H4 (cell line): ENCODE measurements at places on chromosomes 3 and 15. TPM values are rescaled to one million over a fixed set of nuclear protein-coding genes. Genes with fewer than 3 reads are reported as not detected.
A peak's percentile ranks its signal among the peaks of the same experiment; 100 is the strongest.

DNA sequence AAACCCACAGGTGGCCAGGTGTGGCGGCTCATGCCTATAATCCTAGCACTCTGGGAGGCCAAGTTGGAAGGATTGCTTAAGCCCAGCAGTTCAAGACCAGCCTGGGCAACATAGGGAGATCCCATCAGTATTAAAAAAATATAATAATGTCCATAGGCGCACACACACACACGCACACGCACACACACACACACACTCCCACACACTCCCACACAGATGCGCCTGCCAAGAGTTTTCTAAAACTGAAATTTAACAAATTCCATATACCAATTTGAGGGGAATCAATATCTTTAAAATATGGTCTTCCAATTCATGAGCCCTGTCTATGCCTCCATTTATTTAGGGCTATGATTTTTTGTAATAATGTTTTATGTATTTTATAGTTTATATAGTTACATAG is 17.0 kb downstream of the SHISA5 start:
- DNase-seq = no peak

DNA sequence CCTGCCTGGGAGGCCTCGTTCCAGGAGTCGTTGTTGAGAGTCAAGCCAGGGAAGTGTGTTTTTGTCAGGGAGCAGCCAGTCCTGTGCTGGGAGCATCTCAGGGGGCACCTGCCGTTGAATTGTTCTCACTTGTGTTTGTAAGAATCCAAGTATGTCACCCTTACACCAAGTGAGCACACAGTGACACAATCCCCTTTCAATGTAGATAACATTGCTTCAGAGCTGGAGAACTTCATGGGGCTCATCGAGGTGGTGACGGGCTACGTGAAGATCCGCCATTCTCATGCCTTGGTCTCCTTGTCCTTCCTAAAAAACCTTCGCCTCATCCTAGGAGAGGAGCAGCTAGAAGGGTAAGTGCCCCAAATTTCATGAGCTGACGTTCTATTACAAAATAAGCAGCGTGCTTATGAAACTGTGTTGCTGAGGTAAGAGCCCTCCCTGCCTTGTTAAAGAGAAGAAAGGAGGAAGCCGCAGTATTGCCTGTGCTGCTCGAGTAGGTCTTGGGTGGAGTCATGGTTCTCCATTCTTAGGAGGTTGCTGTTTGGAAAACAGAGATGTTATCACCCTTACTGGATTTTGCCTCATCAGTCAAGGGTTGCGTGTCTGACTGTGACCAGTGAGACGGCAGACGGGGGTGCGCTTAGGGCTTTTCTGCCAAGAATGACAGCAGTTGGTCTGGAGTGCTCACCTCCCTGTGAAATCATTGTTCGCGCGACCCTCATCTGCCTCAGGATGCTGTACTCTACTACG is 108.1 kb downstream of the PGPEP1L start:
- no peak for DNase-seq

The GRK7 gene
- not detected in 2 replicates for total RNA-seq

The SLC25A26 gene
- 23.1 and 24.4 TPM in 2 replicates for total RNA-seq

- no peak for DNase-seq
These were observed 174.9 kb upstream of the TOPAZ1 start for GRCh38 chr3:44066806-44067205.

DNA sequence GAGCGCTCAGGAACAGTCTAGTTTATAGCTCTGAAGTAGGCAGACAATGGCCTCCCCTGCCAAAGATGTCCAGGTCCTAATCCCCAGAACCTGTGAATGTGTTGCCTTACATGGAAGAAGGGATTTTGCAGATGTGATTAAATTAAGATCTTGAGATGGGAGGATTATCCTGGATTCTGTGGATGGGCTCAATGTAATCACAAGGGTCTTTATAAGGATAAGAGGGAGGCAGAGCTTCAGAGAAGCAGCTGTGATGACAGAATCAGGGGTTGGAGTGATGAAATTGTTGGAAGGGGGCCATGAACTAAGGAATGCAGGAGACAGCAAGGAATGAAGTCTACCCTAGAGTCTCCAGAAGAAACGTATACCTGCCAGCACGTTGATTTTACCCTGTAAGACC is 14.0 kb upstream of the GK5 start:
- DNase-seq = no peak

DNA sequence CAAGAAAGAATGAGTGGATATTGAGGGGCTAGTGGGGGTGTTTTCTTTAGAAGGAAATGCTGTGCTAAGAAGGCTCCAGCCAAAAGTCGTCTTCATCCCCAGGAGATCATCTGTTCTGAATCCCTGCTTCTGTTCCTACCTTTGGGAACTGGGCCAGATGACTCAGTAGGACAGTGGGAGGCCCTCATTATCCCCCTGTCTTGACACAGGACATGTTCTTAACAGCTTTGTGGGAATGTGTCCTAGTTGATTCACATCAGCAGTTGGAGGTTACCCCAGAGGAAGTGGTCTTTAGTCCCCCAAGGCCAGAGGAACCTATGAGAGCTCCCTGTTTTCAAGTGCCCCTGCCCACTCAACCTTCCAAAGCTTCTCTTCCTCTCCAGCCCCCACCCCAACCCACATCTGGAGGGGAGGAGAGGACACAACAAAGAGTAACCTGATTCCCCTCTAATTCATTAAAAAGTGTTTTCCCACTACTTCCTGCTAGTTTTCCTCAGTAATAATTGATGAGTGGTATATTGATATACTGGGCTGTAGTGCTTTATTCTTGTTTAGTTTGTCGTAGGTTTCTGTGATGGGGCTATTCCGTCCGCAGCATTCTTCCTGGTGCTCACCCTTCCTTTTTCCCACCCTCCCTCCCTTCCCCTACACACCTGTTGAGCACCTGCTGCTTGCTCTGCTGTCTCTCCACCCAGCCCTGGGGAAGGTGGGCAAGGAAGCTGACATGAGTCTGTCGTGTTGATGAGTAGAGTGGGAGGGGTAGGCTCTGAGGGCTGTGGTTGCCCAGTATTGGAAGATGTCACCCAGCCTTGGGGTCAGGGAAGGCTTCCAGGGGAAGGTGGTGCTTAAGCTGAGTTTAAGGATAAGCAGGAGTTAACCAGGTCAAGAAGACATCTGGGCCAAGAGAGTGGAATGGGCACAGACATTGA is 9.3 kb downstream of the PXYLP1 start:
- DNase-seq = no peak

- no peak for DNase-seq
These were observed 202.9 kb downstream of the VPS13C start for GRCh38 chr15:61857169-61857829.

DNA sequence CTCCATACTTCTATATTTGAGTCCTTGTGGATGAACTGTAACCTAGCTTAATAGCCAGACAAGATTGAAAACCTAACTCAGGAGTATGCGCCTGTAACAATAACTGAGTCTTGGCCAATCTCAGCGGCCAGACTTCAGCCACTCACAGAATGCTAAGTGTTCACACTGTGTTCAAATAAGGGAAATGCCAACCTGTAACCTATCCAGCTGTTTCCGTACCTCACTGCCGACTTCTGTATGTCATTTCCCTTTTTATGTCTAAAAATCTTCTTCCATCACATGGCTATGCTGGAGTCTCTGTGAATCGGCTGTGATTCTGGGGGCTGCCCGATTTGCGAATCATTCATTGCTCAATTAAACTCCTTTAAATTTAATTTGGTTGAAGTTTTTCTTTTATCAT is 169.2 kb downstream of the NFKBIZ start:
- no peak for DNase-seq

GRCh38 chr3:9137676-9138075 is 111.8 kb downstream of the SRGAP3 start:
- no peak for DNase-seq

DNA sequence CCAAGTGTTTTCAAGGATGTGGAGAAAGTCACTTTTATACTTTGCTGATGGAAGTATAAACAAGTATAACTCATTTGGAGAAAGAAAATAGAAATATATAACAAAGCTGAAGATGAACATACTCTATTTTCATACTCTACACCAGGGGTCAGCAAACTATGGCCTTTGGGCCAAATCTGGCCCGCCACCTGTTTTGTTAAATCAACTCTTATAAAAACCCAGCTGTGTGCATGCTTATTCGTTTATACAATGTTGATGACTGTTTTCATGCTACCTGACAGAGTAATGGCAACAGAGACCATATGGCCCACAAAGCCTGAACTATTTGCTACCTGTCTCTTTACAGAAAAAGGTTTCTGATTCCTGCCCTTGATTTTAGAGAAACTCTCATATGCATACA is 124.0 kb downstream of the NR1D2 start:
- DNase-seq = no peak

DNA sequence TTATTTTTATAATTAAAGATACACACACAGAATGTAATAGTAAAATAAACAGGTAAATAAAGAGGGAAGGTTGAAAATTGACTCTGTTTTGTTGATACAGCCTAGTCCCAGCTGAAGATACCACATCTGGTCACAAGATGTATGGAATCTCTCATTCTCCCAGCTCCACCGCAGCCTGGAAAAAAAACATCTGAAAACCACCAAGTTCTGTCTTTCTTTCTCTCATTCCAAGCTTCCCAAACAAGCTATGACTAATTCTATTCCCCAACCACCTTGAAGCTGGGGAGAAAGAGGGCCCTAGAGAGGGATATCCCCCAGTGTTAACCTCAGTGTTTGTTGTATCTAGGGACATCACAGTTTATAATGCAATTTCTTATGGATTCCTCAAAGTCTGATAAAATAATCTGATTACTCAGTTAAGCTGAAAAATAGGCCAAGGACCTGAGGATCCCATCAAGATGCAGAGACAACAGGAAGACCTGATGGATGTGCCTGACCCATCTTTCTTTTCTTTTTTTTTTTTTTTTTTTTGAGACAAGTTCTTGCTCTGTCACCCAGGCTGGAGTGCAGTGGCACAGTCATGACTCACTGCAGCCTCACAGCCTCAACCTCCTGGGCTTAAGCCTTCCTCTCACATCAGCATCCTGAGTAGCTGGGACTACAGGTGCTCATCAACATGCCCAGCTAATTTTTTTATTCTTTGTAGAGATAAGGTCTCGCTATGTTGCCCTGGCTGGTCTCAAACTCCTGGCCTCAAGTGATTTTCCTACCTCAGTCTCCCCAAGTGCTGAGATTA is 38.1 kb downstream of the SRGAP3 start:
- peak; percentile 85 for DNase-seq

The AMOTL2 gene
- 21.5 and 23.0 TPM in 2 replicates for total RNA-seq

DNA sequence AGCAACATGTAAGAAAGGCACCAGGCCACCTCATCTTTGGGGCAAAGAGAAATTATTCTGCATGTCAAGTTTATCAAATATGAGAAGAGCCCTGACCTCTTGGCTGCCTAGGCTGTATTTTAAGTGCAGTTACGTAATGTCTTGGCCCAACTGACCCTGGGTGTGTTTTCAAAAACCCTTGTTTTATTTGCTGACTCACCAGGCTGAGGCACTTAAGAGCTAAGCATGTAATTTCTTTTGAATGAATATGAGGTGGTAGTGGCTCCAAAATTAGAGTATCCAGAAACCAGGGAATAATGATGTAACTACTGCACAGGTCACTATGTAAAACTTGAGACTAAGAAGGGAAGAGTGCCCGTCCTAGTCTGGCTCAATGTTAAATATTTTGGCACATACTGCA is 24.3 kb downstream of the PGPEP1L start:
- peak; percentile 89 for DNase-seq

DNA sequence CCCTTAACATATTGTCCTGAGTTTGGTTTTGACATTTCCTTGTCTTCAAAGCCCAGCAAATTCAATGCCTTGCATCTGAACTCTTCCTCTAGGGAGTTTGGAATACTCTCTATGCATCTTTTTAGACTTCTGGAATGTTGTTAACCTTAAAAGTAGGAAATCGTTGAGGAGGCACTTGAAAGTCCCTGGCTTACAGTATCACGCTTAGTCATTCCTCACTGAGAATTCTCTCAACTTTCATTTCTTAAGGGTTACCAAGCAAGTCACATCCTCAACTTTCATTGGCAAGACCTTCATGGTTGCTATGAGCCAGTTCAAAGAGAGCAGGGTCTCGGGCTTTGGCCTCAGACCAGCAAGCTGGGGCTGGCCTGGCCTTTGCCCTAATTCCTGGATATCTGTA is 89.9 kb downstream of the ASB7 start:
- DNase-seq = no peak

GRCh38 chr3:46243560-46243959 is 1.3 kb downstream of the CCR3 start:
- DNase-seq = no peak

- peak; percentile 50 for DNase-seq
These were observed 22.5 kb upstream of the BFSP2 start for GRCh38 chr3:133377396-133377795.

DNA sequence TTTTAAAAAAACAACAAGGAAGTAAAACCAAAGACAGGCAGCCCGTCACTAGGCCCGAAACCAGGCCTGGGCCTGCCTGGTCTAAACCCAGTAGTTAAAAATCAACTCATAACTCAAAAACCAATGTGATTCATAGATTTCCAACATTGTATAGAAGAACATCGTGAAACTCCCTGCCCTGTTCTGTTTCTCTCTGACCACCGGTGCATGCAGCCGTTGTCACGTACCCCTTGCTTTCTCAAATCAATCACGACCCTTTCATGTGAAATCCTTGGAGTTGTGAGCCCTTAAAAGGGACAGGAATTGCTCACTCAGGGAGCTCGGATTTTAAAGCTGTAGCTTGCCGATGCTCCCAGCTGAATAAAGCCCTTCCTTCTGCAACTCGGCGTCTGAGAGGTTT is 89.5 kb downstream of the DCLK3 start:
- DNase-seq = no peak

The ACKR4 gene
- total RNA-seq = not detected in 2 replicates

The ANKRD28 gene
- 42.5 and 49.9 TPM in 2 replicates for total RNA-seq

The UBE2E2 gene
- total RNA-seq = 16.9 and 42.5 TPM in 2 replicates

GRCh38 chr15:73330206-73331051 is 38.3 kb downstream of the HCN4 start:
- no peak for DNase-seq

DNA sequence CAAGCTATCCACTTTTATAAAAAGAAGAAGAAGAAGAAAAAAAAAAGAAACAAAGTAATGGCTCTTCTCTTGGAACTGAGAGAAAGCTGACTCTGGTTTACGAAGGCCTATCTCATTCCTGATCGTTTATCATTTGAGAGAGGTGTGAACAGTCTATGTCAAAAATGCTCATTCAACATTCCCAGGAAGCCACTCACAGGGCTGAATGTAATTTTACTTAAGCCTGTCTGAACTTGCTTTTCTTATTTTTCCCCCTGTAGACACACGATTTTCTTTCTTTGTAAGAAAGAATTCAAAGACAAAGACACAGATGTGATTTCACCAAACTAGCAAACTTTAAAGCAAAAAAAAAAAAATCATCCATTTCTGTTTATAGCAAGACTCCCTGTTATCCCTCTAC is 805.8 kb downstream of the FHIT start:
- DNase-seq = no peak

The EXD1 gene
- 0.12 TPM in 1 of 2 replicates, not detected in the other for total RNA-seq

- no peak for DNase-seq
These were observed 354.6 kb upstream of the SATB1 start for GRCh38 chr3:18779704-18780103.

The CLRN1 gene
- total RNA-seq = not detected in 2 replicates

GRCh38 chr3:31218082-31218481 is 314.6 kb upstream of the STT3B start:
- DNase-seq = no peak

The GPR171 gene
- not detected in 2 replicates for total RNA-seq

The GPR176 gene
- 20.4 and 21.5 TPM in 2 replicates for total RNA-seq

The IL17RD gene
- total RNA-seq = 0.55 and 0.56 TPM in 2 replicates
